ENCODE measurements at places on chromosomes 3 and 15.

DNA sequence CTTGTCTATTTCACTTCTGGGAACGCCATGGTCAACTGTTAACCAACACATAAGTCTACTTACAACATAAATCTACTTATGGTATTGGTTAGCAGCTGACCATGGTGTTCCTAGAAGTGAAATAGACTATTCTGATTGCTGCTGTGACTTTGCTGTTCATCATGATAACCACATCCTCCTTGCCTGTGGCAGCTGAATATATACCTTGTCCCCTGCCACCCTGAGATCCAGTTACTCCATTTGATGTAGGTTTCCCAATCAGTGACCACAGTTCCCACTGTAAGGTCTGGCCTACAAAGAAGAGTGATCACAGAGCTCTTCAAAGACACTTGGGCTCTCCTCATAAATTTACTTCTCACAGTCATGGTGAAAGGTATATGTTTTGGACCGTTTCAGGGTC lies 66.8 kb upstream of the ALDH1A3 start:
- DNase-seq: no peak

DNA sequence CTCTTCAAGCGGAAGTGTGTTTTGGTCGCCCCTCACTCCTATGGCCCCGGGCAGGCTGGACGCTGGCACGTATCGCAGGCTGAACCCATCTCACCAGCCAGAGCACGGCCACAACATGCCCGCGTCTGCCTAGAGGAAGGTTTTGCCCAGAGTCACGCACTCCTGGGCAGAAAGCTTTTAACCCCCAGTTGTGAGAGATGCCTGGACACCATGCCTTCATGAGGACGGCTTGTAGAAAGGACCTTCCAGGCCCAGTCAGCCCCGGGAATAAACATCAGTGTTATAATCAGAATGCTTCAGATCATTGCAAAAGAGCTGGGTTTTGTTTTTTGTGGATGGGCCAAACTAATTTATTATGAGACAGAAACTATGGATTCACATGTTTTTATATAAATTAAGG lies 16.5 kb downstream of the CYFIP1 start:
- no peak for DNase-seq

DNA sequence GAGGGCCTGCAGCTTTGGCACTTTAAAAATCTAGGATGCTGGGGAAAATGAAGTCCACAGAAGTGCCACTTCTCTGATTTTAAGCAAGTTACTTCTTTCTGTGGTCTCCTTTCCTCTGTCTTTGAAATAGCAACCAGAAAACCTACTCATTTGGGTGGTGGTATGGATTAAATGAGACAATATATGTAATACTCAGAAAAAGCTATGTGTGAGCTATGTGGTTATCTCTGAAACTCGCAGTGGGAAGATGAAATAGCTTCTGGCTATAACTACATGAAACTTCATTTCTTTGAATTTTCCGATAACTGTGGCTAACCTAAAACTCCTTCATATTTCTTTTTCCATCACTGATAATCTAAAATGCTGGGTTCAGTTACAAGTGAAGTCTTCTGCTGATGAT lies 368.9 kb downstream of the CLSTN2 start:
- DNase-seq: no peak

- DNase-seq: no peak
These were observed 354.5 kb upstream of the THBS1 start for GRCh38 chr15:39226169-39226937.

DNA sequence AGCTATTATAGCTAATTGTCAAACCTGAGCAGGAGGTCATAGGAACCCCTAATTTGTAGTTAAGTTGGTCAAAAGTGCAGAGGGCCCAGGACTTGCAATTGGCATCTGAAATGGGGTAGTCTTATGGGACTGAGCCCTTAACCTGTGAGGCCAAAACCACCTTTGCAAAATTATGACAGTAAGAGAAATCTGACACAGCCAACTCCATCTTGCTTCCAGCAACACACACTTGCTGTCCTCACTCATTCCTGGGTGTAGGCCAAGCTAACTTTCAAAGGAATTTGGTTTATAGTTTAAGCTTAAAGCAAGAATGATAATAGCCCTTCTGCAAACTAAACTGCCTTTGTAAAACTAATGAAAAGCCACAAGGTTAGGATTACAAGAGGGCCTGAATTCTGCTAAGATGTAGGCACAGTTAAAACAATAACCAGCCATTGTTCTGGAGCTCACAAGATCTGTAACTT lies 57.6 kb upstream of the FRMD4B start:
- no peak for DNase-seq

GRCh38 chr15:95215017-95215416 lies 983.7 kb downstream of the MCTP2 start:
- DNase-seq: no peak

DNA sequence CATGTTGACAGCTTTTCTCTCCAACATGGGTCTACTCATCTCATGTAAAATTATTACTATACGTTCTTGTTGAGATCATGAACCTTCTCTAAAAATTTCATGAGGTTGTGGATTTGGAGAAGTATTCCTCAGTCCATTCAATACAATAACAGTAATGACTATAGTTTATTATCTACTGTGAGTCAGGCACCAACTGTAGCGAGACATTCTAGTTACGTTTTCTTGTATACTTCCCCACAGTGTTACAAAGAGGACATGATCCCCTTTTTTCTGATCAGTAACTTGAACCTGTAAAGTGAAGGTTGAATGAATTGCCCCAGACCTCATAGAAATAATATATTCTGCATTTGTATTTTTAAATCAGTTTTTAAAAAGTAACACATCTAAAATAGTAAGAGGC lies 76.4 kb downstream of the AKAP13 start:
- no peak for DNase-seq

DNA sequence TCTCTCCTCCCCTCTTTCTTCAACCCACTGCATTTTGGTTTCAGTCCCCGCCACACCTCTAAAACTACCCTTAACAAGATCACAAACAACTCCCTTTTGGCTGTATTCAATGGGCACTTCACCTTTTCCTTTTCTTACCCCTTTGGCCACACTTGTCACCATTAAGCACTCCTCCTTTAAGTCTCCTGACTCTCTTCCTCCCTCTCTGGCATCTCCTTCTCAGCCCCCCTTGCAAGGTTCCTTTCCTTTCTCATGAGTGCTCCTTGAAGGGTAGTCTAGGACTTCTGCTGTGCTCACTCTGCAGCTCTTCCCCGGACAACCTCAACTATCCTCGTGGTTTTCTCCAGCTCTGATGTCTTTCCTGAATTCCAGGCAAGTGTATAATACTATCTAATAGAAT lies 103.7 kb downstream of the RPL22L1 start:
- DNase-seq: peak; percentile 30

GRCh38 chr3:16060358-16060852 lies 114.1 kb upstream of the GALNT15 start:
- DNase-seq: peak; percentile 99

DNA sequence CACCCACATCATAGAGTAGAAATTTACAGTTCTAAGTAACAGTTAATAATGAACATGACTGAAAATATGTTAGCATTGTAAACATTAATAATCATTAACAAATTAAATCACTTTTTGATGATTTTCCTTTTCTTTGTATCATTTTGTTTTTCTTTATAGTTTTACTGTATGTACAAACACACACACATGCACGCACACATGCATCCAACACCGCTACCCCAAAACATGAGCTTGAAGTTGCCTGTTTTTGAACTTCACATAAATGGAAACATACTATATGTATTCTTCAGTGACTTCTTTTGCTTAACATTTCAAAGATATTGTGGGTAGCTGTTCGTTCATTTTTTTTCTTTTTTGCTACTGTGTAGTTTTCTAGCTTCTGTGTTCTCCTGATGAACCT lies 123.9 kb downstream of the FNDC3B start:
- no peak for DNase-seq

GRCh38 chr3:134229038-134229437 lies 21.6 kb downstream of the RYK start:
- no peak for DNase-seq

GRCh38 chr3:46898321-46899150 lies 21.0 kb downstream of the PTH1R start:
- no peak for DNase-seq

GRCh38 chr3:46746711-46747110 lies 29.0 kb upstream of the PRSS50 start:
- DNase-seq: no peak

DNA sequence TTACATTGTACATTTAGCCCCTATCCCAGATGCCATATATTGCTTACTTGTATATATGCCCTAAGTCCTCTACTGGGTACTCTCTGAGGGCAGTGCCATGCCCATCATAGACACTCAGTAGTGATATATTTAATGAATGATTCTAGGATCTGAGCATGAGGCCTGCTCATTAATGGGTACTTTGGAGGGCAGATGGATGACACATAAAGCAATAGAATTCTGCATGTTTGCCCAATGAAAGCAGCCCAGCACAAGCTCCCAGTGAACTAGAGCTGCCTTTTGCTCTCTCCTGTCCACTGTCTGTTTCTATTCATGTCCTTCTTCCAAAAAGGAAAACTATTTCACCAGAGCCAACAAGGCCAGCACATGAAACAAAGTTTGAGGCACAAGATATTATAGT lies 63.9 kb downstream of the TGFBR2 start:
- DNase-seq: no peak

- peak; percentile 55 for DNase-seq
These were observed 238.2 kb downstream of the GREM1 start for GRCh38 chr15:32956006-32956405.

DNA sequence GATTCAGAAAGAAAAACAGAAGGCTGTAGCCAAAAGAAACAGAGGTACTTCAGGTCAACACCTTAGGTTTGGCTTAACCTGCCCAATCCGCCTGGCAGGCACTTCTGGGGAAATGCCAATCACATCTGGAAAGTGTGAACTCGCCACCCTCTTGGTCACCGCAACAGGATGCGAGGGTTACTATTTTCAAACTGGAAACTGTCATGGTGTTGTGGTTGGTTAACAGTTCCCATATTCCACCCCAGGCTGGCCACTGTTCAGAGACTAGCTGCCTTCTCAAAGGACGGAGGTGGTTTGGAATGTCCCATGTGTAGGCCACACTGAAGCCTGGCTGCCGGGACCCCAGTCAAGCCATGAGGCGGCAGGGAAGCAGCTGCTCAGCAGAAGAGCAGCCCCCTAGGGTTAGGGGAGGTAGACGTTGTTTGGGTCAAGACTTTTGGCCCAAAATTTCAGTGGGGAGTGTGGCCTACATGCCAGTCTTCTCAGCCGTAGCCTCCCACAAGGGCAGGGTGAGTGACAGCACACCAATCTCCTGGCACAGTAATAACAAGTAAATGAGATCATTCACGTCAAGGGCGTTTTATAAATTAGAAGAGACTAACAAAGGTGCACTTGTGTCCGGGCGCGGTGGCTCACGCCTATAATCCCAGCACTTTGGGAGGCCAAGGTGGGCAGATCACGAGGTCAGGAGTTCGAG lies 54.6 kb downstream of the UMPS start:
- no peak for DNase-seq

- DNase-seq: no peak
These were observed 243.2 kb upstream of the RGMA start for GRCh38 chr15:93332168-93332553.

GRCh38 chr3:175311404-175311803 lies 452.3 kb downstream of the NAALADL2 start:
- no peak for DNase-seq

GRCh38 chr3:23944861-23945662 lies at the start of gene NR1D2:
TSS of gene NR1D2 (plus strand) at chr3:23945286. CDS start at chr3:23945579, 293 bp downstream.
- DNase-seq: peak; percentile 76

DNA sequence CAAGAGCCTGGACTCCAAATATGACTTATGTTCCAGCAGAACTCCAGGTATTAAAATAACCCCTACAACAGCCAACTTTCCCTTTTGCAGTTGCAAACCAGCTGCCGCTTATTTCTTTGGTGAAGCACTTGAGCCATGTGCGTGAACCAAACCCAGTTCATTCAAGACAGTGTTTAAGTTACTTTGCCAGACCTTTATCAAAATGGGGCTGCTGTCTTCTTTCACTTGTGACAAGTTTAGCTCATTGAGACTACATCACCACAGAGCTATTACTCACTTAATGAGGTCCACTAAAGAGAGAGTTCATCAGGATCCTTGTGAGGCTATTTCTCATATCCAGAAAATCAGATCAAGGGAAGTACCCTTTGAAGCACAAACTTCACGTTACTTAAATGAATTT lies 2.4 kb upstream of the XRN1 start:
- no peak for DNase-seq

DNA sequence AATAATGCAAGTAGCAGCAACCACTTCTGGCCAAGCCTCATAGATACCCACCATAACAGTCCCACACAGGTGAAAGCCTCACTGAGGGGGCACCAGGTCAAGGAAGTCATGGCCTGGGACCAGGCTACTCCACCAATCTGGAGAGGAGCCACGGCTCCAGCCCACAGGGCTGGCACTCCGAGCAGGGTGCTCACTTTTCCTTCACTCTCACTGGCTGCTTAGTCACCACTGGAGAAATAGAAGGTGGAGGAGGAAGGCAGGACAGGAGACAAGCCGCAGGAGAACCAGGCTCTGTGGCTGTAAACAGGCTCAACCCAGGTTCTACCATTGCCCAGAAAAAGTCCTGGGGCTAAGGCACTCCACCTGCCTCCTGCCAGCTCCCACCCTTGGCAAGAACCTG lies 1.2 kb downstream of the USP19 start:
- no peak for DNase-seq

GRCh38 chr3:194604126-194604525 lies 29.1 kb downstream of the TMEM44 start:
- no peak for DNase-seq

- DNase-seq: peak; percentile 16
These were observed 1368.9 kb downstream of the OTOL1 start for GRCh38 chr3:162865466-162865865.

- DNase-seq: no peak
These were observed 27.3 kb upstream of the TRAK1 start for GRCh38 chr3:42063888-42064287.

- DNase-seq: no peak
These were observed 5.8 kb downstream of the PLXNB1 start for GRCh38 chr3:48423883-48424695.

- no peak for DNase-seq
These were observed 304.3 kb downstream of the MAGI1 start for GRCh38 chr3:65734382-65734781.

GRCh38 chr15:89472785-89473256 lies 23.6 kb downstream of the RHCG start:
- peak; percentile 68 for DNase-seq

GRCh38 chr3:61524933-61525332 lies 36.4 kb upstream of the PTPRG start:
- DNase-seq: no peak

DNA sequence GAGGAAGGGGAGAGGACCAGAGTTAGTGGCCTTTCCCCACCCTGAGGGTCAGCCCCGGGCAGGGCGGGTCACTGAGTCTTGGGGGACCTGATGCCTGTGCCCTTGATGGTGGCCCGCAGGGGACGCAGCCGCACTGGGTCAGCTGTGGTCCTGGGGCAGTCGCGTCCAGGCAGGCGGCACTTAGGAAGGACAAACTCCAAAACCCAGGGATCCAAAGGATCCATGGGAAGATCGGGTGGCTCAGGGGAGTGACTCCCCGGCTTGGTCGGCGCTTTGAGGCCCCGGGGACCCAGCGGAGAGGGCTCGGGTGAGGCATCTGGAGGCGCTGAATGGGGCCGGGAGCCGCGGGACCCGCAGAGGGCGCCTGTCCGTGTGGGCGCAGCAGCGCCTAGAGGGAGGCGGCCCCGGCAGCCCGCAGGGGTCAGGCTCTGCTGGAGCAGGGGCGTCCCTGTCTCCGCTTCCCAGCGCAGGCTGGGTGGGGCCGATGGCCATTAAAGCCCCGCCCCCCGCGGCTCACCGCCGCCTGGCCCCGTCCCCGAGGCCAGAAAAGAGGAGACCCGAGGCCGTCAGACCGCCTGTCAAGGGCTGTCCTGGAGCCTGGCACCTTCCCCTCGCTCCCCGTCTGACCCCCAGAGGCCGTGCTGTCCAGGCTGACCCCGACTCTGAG lies 17.5 kb downstream of the CIDEC start:
- no peak for DNase-seq
